ENCODE measurements at places on chromosomes 16 and 17. TPM values are rescaled to one million over a fixed set of nuclear protein-coding genes. Genes with fewer than 3 reads are reported as not detected.

DNA sequence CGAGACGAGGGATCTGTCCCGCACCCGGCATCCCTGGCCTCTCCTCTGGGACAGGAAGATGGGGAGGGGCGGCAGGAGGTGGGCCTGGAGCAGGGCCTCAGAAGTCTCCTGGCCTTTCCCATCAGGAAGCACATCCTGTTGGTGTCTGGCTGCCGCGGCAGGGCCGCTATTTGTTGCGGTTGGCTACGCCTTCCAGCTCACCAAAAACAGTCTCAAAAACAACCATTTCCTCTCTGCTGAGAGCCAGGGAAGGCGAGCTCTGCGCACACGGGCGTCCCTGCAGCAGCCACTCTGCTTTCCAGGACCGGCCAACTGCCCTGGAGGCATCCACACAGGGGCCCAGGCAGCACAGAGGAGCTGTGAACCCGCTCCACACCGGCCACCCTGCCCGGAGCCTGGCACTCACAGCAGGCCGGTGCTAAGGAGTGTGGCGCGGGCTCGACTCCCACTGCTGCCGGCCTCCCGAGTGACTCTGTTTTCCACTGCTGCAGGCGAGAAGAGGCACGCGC is at the start of gene TMEM204:
Gene TMEM204 (plus strand): TSS at position 224 of the 509 bp plus-strand sequence. CDS start 610 bp downstream, outside the sequence.
- H3K4me1 ChIP-seq: peaks cover 64% of the 10 kb centered on the region
- peak; percentile 57 for DNase-seq
- H3K36me3 ChIP-seq: peaks cover 33% of the 10 kb centered on the region
- H3K4me3 ChIP-seq: peak within 1 kb of the TSS; percentile 98
- H3K27ac ChIP-seq: peak within 1 kb of the TSS; percentile 55

KRT17 gene
- not detected for total RNA-seq

- no peak for DNase-seq
- no peaks in the 10 kb centered on the region for H3K4me1 ChIP-seq
- no peak overlapping the region for H3K4me3 ChIP-seq
- no peaks in the 10 kb centered on the region for H3K36me3 ChIP-seq
- peaks cover 12% of the 10 kb centered on the region for H3K27me3 ChIP-seq
Measured at GRCh38 chr17:16954521-16954920, 17.4 kb downstream of the TNFRSF13B start.

- H3K27me3 ChIP-seq: peaks cover 6% of the 10 kb centered on the region
- no peaks in the 10 kb centered on the region for H3K36me3 ChIP-seq
- H3K27ac ChIP-seq: no peak overlapping the region
- peaks cover 17% of the 10 kb centered on the region for H3K4me1 ChIP-seq
- no peak for DNase-seq
- no peak overlapping the region for H3K4me3 ChIP-seq
Measured at GRCh38 chr17:55424893-55425540, 3.4 kb upstream of the MMD start.

CACNG5 gene
- not detected for total RNA-seq

KRT12 gene
- not detected for total RNA-seq

GRCh38 chr16:4465977-4466779 is 8.2 kb downstream of the NMRAL1 start:
- peaks cover 58% of the 10 kb centered on the region for H3K36me3 ChIP-seq
- H3K27me3 ChIP-seq: no peaks in the 10 kb centered on the region
- peaks cover 24% of the 10 kb centered on the region for H3K4me1 ChIP-seq

GRCh38 chr17:39757176-39757662 is 19.5 kb downstream of the GRB7 start:
- peaks cover 69% of the 10 kb centered on the region for H3K4me1 ChIP-seq
- no peaks in the 10 kb centered on the region for H3K27me3 ChIP-seq
- no peak overlapping the region for H3K4me3 ChIP-seq
- H3K27ac ChIP-seq: peak overlapping the region; percentile 95
- DNase-seq: no peak

DNA sequence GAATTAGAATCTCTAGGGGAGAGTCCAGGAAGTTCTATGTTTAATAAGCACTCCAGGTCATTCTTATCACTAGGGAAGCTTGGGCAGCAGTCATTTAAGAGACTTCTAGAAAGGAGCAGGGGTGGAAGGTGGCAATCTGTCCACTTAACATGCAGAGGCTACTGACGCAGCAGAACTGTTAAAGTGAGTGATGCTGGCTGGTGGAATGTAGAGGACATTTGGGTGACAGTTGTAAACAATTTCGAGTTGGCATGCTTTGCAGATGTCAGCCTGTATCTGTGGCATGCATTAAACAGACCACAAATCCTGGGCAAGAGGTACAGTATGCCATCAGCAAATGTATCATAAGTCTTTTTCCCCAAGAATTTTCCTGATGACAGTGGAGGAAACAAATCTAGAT is 40.5 kb upstream of the HS3ST3A1 start:
- no peak for DNase-seq
- H3K4me1 ChIP-seq: no peaks in the 10 kb centered on the region
- H3K27ac ChIP-seq: no peak overlapping the region
- no peaks in the 10 kb centered on the region for H3K27me3 ChIP-seq

DNA sequence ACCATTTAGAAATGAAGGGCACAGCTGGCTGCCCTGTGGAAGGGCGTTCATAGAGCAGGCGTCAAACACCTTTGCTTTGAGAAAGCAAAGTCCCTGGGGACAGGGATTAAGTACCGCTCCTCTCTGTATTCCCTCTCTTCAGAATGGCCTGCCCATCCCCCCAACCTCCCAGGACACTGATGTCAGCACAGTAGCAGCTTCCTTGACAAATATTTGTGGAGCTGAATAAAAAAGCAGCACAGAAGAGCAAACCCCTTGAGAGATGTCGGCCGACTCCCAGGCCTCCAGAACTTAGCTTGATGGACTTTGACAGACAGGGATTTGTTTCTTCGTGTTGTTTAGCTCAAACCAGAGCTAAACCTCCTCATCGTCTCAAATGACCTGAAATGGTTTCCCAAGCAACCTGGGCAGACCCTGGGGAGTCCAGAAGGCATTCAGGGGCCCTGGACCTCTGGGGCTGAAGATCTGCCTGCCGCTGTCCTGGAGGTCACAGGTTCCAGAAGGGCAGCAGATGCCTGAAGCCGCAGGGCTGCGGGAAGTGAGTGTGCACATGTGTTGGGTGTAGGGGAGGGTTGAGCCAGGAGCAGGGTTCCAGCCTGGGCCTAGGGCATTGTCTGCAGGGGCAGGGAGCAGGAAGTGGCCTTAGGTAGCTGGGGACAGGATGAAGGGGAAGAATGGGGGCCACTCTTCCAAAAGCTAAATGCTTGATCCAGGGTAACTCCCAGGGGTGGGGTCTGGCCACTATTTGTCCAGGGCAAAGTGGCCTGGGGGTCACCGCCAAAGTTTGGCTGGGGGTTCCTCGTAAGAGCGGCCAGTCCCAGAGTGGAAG is 42.3 kb upstream of the NKD1 start:
- no peaks in the 10 kb centered on the region for H3K4me1 ChIP-seq
- H3K4me3 ChIP-seq: no peak overlapping the region
- DNase-seq: no peak
- H3K27me3 ChIP-seq: no peaks in the 10 kb centered on the region

GRCh38 chr16:8660841-8661301 is 13.5 kb upstream of the ABAT start:
- peaks cover 8% of the 10 kb centered on the region for H3K36me3 ChIP-seq
- H3K27me3 ChIP-seq: no peaks in the 10 kb centered on the region
- DNase-seq: peak; percentile 52
- H3K27ac ChIP-seq: no peak overlapping the region

GRCh38 chr17:83143817-83144231 is 64.4 kb downstream of the METRNL start:
- no peak overlapping the region for H3K4me3 ChIP-seq
- peaks cover 3% of the 10 kb centered on the region for H3K27me3 ChIP-seq
- no peaks in the 10 kb centered on the region for H3K36me3 ChIP-seq
- H3K4me1 ChIP-seq: no peaks in the 10 kb centered on the region
- no peak overlapping the region for H3K27ac ChIP-seq

GRCh38 chr17:80277751-80278671 is 17.4 kb downstream of the RNF213 start:
- no peak for DNase-seq
- H3K4me3 ChIP-seq: no peak overlapping the region
- H3K36me3 ChIP-seq: peaks cover 62% of the 10 kb centered on the region
- H3K4me1 ChIP-seq: peaks cover 37% of the 10 kb centered on the region
- no peaks in the 10 kb centered on the region for H3K27me3 ChIP-seq
- H3K27ac ChIP-seq: no peak overlapping the region

NT5M gene
- 1.8 TPM for total RNA-seq

DNA sequence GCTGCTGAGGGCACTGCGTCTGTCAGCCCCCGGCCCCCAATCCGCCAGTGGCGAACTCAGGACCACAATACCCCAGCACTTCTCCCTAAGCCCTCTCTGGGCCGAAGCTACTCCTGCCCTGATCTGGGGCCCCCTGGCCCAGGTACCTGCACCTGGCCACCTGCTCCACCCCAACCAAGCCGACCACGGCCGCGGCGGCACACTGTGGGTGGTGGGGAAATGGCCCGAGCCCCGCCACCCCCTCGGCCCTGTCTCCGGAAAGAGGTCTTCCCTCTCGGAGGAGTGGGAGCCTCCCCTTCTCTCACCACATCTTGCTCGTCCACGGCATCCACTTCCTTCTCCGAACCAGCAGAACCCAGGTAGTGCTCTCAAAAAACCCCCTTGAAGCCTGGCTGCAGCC is 3.4 kb upstream of the FBRS start:
- peaks cover 43% of the 10 kb centered on the region for H3K4me1 ChIP-seq
- peaks cover 45% of the 10 kb centered on the region for H3K36me3 ChIP-seq
- no peak overlapping the region for H3K4me3 ChIP-seq
- DNase-seq: no peak
- no peak overlapping the region for H3K27ac ChIP-seq
- H3K27me3 ChIP-seq: no peaks in the 10 kb centered on the region

DNA sequence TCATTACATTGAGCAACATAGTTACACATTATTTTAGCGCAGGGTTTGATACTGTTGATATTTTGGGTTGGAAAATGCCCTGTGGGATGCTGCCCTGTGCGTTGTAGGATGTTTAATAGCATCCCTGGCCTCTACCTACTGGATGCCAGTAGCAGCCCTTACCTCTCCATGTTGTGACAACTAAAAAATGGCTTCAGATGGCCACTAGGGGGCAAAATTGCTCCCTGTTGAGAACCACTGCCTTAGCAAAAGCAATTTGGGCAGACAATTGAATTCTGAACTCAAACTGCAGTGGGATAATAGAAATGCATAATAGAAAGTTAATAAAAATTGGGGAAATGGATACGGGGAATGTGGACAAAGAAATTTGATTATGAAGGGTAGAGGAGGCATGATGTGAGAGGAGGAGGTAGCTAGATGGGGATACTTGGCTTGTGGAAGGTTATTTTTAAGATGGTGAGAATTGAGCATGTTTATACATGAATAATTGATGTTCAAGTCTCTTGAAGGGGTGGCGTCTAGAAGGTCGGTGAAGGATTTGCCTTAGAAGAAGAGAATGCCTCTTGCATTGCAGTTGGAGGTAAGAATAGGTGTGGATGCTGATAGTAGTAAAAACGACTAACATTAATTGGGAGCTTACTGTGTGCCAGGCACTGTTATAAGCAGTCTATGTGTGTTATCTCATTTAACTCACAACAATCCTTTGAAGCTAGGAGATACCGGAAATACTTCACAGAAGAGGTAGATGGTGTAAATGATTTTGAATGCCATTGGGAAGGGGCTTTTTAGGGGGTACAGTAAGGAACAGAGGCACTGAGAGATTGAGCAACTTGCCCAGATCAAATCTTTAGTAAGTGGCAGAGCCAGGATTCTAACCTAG is 19.0 kb downstream of the HEATR9 start:
- DNase-seq: peak; percentile 25
- H3K27ac ChIP-seq: no peak overlapping the region
- H3K4me3 ChIP-seq: no peak overlapping the region
- H3K36me3 ChIP-seq: peaks cover 42% of the 10 kb centered on the region

DNA sequence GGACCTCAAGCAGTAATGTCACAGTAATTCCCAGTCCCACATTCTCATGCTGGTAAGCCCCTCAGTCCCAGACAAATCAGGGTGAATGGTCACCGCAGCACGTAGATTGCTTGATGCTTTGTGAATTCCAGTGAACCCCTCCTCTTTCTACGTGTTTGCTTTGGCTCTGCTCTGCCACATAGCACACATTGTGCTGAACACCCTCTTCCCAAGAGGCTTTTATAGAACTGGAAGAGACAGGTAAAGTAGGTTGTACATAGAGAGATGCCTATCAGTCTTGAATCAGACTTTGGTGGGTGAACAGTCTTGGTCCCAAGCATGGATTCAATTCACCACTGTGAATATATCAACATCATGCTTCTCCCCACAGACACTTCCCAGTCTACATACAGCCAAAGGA is 579 bp upstream of the KRTAP9-6 start:
- no peaks in the 10 kb centered on the region for H3K27me3 ChIP-seq
- H3K27ac ChIP-seq: no peak overlapping the region
- no peaks in the 10 kb centered on the region for H3K4me1 ChIP-seq
- no peak overlapping the region for H3K4me3 ChIP-seq

- H3K27me3 ChIP-seq: no peaks in the 10 kb centered on the region
- H3K27ac ChIP-seq: no peak overlapping the region
- H3K36me3 ChIP-seq: peaks cover 65% of the 10 kb centered on the region
Measured at GRCh38 chr17:49404361-49404760, 10.3 kb downstream of the PHB1 start.

DNA sequence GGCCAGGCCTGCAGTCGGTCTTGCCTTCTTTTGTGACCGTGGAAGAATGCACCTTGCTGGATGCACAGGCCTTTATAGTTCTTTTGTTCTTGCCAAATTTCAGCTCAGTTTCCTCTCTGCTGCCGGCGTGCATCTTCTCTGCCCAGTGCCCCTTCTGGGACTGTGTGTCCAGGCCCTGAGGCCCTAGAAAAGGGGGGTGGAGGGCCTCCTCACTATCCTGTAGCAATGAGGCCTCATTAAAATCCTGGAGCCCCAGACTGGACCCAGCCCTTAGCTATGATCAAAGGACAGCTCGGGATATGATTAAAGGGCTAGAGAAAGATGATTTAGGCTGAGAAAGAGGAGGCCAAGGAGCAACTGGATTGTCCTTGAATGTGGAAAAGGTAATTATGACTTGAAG is 229.8 kb downstream of the SEC14L1 start:
- peak overlapping the region; percentile 45 for H3K27ac ChIP-seq
- no peaks in the 10 kb centered on the region for H3K27me3 ChIP-seq
- no peaks in the 10 kb centered on the region for H3K36me3 ChIP-seq
- no peak overlapping the region for H3K4me3 ChIP-seq
- peak; percentile 2 for DNase-seq

GRCh38 chr16:78884204-78884603 is 716.3 kb downstream of the MAF start:
- peaks cover 2% of the 10 kb centered on the region for H3K4me1 ChIP-seq
- no peak overlapping the region for H3K27ac ChIP-seq
- no peak for DNase-seq
- H3K36me3 ChIP-seq: no peaks in the 10 kb centered on the region

DNA sequence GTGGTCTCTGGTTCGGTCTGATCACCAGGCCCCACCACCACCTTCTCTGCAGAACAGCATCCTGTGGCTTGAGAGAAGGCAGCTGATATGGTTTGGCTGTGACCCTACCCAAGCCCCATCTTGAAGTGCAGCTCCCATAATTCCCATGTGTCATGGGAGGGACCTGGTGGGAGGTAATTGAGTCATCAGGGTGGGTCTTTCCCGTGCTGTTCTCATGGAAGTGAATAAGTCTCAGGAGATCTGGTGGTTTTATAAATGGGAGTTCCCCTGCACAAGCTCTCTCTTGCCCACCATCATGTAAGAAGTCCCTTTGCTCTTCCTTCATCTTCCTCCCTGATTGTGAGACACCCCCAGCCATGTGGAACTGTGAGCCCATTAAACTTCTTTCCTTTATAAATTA is 352.3 kb upstream of the CDH5 start:
- no peak for DNase-seq
- H3K27ac ChIP-seq: no peak overlapping the region
- no peak overlapping the region for H3K4me3 ChIP-seq
- no peaks in the 10 kb centered on the region for H3K27me3 ChIP-seq

CPD gene
- 26.2 TPM for total RNA-seq

GRCh38 chr16:30548416-30549253 is 9.5 kb downstream of the ZNF764 start:
- DNase-seq: no peak
- H3K27me3 ChIP-seq: no peaks in the 10 kb centered on the region
- H3K4me3 ChIP-seq: no peak overlapping the region
- no peak overlapping the region for H3K27ac ChIP-seq
- peaks cover 37% of the 10 kb centered on the region for H3K4me1 ChIP-seq
- H3K36me3 ChIP-seq: peaks cover 6% of the 10 kb centered on the region

ZPBP2 gene
- not detected for total RNA-seq
